GM12891 (cell line): ENCODE measurements at places on chromosomes 2 and 18.
A peak's percentile ranks its signal among the peaks of the same experiment; 100 is the strongest.

DNA sequence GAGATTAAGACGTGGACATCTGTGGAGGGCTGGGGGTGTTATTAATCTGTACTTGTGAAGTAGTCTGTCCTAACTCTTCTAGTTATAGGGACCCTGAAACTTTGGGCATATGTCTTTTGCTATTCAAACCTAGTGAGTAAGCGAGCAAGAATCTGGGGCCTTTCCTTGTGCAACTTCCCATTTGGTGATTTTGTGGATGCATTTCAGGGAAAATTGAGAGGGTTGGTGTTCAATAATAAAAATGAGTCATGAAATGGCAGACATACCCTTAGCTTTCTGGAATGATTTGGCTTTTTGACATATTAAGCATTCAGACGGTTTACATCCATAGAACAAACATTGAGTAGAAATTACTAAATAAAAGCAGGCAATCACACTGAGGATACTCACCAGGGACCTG is 17.0 kb downstream of the COL4A4 start:
- DNase-seq: no peak

DNA sequence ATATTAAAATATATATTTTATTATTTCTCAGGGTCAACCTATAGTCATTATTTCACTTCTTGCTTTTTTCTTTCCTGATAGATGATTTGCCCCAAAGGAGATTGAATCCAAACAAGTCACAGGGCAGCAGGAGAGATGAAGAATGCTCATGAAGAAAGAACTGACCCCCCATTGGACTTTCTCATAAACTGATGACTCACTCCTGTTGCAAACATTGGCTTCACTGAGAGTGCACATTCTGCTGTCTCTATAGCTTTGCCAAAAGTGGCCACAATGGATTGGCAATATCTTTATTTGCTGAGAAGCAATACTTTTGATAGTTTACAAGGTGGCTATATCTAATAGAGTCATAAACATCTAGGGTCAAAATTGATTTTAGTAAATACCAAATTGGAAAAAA is 55.9 kb upstream of the ZNF385B start:
- no peak for DNase-seq

DNA sequence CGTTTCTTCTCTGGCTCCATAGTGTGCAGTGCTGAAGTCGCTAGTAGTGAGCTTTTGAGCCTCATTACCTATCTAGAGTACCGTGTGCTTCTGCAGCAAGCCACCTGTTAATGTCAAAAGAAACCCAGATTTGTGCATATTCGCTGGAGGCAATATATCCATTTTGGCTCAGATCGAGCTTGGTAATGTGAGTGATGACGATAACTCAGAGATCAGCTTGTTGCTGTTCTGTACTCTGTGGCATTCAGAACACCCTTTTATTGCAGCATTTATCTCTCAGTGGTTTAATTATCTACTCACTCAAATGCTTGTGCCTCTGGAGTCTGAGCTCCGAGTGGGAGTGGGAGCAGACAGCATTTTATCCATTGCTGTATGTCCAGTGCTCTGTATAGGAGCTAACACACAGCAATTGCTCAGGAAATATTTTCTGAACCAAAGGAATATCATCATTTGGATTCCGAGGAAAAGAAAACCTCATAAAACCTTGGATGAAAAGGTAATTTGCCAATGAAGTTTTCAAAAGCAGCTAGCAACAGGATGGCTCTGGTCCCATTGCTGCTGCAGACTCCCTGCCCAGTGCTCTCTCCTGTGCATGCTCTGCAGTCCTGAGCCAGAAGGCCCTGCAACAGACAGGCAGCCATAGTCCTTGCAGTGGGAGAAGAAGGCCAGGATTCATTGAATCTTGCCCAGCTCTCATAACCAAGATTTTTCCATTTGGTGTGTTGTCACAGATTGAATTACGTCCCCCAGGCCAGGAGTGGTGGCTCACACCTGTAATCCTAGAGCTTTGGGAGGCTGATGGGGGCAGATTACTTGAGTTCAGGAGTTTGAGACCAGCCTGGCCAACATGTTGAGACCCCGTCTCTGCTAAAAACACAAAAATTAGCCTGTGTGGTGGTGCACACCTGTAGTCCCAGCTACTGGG is 183.8 kb downstream of the MYCN start:
- DNase-seq: no peak

- peak; percentile 59 for DNase-seq
Observed at GRCh38 chr2:85769236-85769982, 15.6 kb downstream of the ATOH8 start.
